Substantia nigra (tissue), 51 donors: ENCODE measurements at places on chromosomes 13 and 19.

GRCh38 chr13:97630725-97631124 is 196.8 kb downstream of the RAP2A start:
- DNase-seq: no peak

- no peak for DNase-seq
Measured at GRCh38 chr19:46753420-46754155, 7.3 kb upstream of the STRN4 start.

DNA sequence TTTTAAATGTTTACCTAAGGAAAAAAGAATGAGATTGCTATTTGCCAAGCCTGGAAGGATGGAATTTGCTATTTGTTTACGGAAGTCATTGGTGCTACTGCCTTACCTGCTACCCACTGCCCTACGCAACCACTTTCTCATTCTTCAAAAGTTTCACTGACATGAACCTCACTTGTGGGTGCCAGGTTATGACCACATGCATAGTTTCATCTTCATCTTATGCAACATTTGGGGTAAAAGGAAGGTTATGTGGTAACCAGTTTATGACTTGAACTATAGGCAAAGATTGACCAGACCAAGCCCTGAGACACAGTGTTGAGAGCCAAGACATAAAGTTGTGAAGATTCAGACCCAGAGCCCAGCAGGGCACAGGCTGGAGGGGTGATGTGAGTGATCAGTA is 142.5 kb downstream of the LACC1 start:
- DNase-seq: no peak

DNA sequence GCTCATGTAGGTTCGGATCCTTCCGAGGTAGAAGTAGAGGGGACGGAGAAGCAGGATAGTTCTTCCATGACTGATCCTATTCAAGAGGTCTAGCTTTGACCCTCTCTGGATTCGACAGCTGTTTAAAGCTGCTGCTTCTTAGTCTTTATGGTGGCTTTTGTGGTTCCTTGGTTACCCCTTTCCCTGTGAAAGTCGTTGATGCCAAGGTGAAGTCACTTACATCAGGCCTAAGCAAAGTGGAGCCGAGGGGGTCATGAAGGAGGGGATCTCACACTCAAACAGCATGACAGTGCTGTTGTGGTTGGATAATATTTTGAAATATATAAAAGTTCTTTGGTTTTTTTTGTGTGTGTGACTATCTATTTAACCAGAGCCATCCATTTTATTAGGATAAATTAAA is 8.1 kb downstream of the CCDC70 start:
- DNase-seq: no peak

DNA sequence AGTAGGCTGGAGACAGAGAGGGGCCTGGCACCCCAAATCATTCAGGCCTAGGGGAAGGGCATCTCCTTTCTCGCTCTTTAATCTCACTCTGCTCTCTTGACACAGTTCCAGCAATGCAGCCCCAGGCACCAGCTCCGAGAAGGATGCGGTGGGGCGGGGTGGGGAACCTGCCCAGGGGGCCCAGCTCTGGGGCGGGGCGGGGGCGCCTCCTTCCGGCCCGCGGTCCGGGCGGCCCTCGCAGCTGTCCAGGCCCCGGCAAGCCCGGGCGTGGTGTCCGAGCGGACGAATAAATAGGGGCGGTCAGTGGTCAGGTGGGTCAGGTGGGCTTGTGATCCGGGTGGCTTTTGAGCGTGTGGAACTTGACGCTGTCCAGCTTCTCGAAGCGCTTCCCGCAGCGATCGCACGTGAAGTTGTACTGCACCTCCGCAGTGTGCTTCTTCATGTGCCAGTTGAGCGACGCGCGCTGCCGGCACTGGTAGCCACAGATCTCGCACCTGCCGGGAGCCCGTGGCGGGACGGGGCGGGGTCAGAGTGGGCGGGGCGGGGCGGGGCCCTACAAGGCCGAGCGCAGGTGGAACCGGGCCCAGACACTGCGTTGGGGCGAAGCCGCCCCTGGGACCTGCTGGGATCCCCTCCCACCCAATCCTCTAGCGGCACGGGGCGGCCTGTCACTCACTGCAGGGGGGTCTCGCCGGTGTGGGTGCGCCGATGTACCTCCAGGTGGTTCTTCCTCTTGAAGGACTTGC is 2.7 kb upstream of the ELAVL3 start:
- DNase-seq: no peak

DNA sequence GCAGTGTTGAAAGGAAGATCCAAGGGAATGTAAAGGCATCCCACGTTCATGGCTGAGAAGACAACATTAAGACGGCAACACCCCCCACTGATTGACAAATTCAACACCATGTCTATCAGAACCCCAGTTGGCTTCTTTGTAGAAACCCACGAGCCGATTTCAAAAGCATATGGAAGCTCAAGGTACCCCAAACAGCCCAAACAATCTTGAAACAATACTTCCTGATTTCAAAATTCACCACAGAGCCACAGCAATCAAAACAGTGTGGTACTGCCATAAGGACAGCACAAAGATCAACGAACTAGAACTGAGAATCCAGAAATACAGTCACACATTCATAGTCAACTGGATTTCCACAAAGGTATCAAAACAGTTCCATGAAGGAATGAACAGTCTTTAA is 6.2 kb downstream of the MIER2 start:
- no peak for DNase-seq

DNA sequence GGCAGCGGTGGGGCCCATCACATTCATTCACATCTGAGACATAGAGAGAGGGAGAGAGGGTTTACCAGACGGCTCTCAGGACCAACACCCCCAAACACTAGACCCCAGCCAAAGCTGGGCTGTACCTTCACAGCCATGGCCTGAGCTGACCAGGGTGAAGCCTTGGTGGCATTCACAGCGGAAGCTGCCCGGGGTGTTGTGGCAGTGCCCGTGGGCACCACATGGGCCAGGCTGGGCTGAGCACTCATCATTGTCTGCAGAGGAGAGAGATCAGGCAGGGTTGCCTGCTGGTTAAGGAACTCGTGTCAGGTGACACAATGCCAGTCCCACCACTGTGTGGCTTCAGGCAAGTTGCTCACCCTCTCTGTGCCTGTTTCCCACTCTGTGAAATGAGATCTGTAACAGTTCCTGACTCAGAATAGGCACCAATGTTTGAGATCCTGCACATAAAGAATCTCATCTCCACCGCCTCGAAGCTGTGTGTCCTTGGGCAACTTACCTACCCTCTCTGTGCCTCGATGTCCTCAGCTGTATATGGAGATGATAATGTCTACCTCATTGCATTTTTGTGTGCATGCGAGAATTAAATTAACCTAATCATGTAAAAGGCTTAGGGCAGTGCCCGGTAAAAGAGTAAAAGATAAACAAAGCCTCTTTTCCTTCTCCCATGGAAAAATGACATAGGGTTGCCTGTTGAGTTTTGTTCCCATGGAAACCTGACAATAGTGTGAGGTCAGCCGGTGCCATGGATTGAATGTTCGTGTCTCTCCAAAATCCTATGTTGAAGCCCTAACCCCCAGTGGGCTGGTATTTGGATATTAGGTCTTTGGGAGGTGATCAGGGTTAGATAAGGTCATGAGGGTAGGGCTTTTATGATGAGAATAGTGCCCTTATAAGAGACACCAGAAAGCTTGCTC is 22.9 kb downstream of the CCL25 start:
- DNase-seq: no peak

DNA sequence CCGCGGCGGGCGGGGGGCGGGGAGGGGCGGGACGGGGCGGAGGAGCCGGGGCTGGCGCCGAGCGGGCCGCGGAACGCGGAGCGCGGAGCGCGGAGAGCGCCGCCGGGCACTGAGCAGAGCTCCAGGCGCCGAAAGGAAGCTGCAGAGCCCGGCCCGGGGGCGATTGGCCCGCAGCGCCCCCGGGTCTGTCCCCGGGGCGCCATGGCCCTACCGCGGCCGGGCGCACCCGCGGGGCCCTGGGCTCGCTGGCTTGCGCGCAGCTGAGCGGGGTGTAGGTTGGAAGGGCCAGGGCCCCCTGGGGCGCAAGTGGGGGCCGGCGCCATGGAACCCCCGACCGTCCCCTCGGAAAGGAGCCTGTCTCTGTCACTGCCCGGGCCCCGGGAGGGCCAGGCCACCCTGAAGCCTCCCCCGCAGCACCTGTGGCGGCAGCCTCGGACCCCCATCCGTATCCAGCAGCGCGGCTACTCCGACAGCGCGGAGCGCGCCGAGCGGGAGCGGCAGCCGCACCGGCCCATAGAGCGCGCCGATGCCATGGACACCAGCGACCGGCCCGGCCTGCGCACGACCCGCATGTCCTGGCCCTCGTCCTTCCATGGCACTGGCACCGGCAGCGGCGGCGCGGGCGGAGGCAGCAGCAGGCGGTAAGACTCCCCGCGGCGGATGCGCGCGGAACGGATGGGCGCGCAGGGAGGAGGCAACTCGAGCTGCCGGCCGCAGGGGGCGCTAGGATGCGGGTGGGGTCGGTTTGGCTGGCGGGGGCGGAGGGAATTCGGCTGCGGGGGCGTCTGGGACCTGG is at the start of gene PDE4A:
PDE4A (plus strand) TSS at position 95 of the 796 bp plus-strand sequence; CDS start at position 322, 227 bp downstream.
- DNase-seq: no peak

GRCh38 chr13:73544175-73544574 is 485.4 kb downstream of the KLF5 start:
- DNase-seq: no peak

- peak; percentile 64 for DNase-seq
Measured at GRCh38 chr19:58021541-58022282, 12.1 kb upstream of the ZSCAN1 start.

GRCh38 chr19:36152019-36152351 is 262 bp downstream of the COX7A1 start:
- DNase-seq: no peak

GRCh38 chr13:92967923-92968322 is 258.7 kb upstream of the GPC6 start:
- no peak for DNase-seq

DNA sequence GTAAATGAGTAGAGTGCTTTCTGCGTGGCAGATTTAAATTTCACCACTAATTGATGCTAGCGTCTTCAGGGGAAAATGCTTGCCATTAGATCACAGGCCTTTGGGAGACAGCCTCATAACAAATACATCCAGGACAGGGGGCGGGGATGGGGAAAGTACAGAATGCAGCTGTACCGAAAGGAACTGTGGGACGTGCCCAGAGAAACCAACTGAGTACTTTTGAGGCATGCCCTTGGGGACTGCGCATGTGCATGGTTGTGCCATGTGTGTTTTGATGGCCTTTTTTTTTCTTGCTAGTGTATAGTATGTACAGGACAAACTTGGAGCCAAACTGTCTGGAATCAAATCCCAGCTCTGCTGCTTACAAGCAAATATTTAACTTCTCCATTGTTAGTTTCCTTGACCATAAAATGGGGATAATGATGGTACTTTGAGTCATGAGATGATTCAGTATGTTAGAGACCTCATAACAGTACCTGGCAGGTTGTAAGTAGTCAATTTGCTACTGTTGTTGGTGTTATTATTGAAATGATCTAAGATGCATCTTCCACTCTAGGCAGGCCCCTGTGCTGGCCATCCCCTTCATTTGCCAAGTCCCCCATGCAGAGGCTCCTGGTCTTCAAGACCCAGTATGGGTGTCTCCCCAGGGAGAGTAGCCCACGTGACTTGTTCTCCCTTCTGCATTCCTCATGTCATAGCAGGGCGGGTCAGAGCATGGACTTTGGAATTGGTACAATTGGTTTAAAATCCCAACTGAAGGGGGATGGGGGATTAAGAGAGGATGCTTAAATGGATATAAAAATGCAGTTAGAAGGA is 68.3 kb upstream of the NPAS1 start:
- no peak for DNase-seq

GRCh38 chr19:21705393-21705792 is 62.0 kb downstream of the ZNF100 start:
- DNase-seq: no peak

GRCh38 chr13:83531022-83531421 is 351.3 kb downstream of the SLITRK1 start:
- no peak for DNase-seq

DNA sequence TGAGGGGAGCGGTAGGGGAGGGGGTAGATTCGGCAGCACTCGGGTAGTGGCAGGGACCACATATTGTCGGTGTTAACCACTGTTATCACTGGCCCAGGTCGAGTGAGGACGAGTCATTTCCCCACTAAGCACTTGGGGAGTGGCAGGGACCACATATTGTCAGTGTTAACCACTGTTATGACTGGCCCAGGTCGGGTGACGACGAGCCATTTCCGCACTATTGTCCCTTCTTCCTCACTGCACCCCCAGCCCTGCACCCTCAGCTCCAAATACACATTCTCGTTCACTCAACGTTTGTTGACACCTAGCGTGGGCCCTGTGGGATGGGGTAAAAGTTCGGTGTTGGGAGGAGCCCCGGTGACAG is 467 bp upstream of the CLN5 start:
- DNase-seq: peak; percentile 60

DNA sequence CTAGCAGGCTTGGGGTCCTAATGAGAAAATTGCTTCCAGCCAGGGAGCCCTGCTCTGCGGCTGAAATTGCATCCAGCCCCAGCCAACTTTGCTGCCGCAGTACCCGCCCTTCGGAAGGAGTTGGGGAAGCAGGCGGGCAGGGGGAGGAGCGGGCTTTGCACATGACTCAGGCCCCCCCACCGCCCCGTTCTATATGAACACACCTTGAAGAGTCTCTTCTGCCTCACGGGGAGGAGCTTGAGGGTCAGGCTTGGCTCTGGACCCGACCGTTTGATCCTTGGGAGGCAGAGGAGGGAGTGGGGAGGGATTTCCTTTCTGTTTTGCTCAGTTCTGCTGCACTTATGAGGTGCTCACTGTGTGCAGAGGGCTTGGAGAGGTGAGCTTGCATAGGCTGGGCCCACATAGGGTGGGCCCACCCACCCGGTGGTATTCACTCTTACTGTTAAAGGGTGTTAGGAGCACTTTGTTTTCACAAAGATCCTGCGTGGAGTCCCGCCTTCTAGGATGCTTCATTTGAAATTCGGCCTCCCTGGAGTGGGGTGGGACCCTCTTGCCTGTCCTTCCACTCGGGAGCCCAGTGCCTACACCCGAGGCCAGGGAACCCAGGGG is 46.5 kb downstream of the LYL1 start:
- DNase-seq: no peak

DNA sequence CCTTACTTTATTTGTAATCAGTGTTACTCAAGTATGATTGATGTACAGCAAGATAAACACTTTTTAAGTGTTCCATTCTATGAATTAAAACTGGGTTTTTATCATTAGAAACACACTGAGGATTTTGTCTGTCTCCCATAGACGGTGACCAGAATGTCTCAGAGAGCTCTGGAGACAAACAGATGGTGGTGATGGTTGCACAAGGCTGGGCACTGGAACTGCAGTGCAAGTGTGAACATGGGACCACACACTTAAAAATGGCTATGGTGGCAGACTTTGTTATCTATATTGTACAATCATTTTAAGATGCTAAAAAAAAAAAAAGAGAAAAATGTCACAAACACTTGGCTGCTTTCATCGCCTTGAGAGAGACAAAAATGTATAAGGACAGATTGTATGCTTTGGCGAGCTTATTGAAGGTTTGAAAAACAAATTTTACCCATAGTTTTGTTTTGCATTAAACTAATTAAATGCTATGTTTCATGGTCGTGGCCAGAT is 273.0 kb downstream of the SHISA2 start:
- no peak for DNase-seq

- DNase-seq: no peak
Measured at GRCh38 chr19:33269016-33269415, 33.3 kb downstream of the CEBPA start.

GRCh38 chr13:44903574-44903985 is 85.7 kb downstream of the NUFIP1 start:
- peak; percentile 60 for DNase-seq

- no peak for DNase-seq
Measured at GRCh38 chr19:29495091-29495490, 30.7 kb upstream of the VSTM2B start.
